ENCODE measurements at places on chromosomes 1 and 21.

- DNase-seq, result no peak
Observed at GRCh38 chr1:25083481-25084345, 148.6 kb downstream of the SYF2 start.

- no peak for DNase-seq
Observed at GRCh38 chr1:4700801-4701200, 46.4 kb downstream of the AJAP1 start.

- DNase-seq, result no peak
Observed at GRCh38 chr1:11429935-11430334, 49.0 kb upstream of the DISP3 start.

GRCh38 chr1:182682898-182683501 is 1.4 kb downstream of the RGS8 start:
- DNase-seq, result no peak

DNA sequence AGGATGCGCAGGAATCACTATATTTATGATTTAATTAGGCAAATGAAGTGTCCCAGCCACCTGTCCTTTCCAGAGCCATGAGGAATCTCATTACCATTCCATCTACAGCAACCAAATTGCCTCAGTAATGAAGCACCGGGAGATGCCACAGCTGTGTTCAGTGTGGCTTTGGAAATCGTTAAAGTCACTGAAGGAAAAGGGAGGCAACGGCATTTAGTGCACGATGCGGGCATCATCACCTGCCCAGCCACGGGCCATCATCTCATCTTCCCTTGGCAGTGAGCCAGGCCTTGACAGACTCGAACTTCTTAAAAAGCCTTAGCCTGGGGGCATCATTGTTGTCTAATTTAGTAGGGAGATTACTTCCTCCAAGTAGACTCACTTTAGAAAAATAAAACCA is 67.8 kb downstream of the CNIH3 start:
- DNase-seq, result no peak

GRCh38 chr1:170768929-170769328 is 105.0 kb downstream of the PRRX1 start:
- DNase-seq, result no peak

DNA sequence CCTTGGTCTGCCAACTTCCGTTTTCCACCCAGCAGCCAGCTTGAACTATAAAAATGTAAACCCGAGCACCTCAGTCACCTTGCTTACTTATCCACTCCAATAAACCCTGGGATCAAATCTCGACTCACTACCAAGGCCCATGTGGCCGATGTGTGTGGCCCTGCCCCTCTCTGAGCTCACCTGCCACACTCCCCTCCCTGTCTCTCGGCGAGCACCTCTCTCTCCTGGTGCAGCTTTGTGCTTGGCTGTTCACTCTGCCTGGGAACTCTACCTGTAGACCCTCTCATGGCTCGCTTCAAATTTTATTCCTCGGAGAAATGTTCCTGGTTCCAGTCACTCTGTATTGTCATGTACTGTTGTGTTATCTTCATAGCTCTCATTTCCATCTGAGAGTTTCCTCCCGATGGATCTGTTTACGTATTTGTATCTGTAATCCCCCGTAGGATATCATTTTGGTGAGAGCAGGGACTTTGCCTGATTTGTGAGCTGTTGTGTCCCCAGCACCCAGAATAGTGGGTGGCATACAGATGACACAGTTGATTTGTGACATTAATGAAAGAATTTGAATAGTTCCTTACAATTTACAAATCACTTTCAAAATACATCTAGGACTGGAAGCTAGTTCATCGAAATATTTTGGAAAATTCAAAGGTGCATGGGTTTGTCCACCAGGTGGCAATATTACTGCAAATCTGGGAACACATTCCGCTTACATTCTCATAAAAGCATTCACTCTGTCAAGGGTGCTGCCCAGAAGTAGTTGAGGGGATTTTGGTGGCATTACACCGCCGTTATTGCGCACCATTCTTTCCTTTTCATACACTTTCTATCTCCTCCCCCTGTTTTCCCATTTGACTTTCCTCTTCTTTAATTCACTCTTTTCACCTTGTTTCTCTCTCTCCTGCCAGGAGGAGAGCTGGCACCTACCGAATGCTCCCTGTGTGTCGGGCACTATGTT is 95.3 kb downstream of the ABCA4 start:
- DNase-seq, result no peak

GRCh38 chr1:27179379-27179778 is 24.5 kb upstream of the SLC9A1 start:
- no peak for DNase-seq

DNA sequence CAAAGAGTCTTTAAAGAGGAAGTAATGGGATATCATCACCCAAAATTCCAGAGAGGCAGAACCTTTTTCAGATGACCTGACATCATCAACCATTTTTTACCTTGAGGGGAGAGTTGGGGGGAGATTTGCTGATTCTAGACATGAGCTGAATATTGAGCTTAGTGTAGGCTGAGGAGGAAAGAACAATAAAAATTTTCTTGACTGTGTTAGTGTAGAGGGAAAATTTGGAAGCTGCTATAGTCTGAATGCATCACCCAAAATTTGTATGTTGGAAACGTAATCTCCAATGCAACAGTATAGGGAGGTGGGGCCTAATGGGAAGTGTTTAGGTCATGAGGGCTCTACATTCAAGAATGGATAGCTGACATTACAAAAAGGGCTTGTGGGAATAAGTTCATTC is 17.8 kb upstream of the CD84 start:
- DNase-seq, result no peak

GRCh38 chr1:94240822-94241221 is 3.4 kb upstream of the ARHGAP29 start:
- DNase-seq, result no peak

DNA sequence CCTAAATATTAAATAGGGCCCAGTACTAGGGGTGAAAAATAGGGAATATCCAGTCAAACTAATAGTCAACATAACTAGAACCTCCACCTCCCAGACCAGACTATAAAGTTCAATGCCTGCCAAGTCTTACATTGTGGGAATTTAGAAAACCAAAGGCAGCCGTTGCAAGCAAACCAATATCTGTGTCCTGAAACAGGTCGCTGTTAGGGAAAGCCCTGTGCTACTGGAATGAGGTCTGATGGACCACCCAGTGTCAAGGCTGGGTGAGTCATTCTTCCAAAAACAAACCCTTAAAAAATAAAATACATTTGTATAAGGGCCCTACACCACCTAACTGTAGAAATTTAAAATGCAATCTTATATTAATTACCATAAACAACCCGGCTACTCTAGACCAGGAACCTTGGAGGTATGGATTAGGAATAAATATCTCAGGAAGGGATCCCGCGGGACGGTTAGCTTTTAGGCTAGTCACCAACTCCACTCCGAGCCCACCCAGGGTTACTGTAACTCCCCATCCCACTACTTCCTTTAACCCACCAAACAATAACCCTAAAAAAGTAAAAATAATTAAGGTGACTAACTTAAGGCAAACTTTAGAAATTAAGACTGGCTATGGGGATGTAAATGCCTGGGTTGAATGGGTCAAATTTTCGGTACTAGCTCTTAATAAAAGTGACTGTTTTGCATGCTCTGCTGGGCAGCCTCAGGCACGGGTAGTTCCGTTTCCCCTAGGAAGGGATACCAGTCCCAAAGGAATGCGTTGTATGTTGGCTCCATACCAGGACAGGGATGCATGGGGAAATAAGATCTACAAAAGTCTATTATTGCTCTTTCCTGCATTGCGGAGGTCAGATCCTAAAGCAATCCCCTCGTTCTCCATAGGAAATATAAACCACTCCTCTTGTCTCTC is 65.4 kb upstream of the TLR5 start:
- no peak for DNase-seq

- no peak for DNase-seq
Observed at GRCh38 chr1:10623686-10624145, 149.0 kb downstream of the PEX14 start.

- no peak for DNase-seq
Observed at GRCh38 chr1:241253471-241253870, 103.5 kb downstream of the RGS7 start.

DNA sequence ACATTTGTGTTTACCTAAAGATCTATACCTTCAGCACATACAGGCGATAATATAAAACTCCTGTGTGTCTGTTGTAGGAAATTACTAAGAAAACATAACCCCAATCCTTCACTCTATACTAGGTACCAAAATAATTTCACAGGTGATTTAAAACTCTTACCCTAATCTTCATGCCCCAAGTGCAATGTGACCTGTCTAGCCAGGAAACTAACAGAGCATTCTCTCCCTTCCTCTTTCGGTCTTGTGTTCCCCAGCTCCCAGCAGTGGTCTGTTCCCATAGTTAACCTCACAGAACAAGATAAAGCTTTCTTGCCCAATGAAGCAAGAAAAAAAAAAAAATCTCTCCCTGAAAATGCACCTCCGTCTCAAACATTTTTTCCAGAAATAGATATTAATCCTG is 493.5 kb downstream of the DPYD start:
- DNase-seq, result no peak

GRCh38 chr1:21913258-21913657 is 23.9 kb downstream of the HSPG2 start:
- no peak for DNase-seq

DNA sequence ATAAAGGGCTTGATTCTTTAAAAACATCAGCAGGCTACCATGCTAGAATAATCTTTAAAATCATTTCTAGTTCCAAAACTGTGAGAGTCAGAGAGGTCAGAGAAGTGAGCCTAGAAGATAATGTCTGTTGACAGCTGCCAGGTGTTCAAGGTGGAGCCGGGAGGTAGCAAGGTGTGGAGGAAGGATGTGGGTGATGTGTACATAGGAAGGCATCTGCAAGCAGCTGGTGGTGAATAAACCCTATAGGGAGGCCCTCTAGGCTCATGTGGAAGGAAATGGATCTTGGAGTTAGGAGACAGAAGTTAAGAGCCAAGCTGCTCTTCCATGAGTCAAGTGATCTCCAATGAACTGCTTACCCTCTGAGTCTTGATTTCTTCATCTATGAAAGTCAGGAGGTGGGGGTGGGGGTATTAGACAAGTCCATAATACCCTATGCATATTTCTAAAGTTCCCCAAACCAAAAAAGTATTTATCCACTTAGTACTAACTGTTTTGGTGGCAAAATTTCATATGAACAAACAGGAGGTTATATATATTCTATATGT is 266.3 kb downstream of the RHOU start:
- no peak for DNase-seq

GRCh38 chr1:183404476-183404875 is 13.7 kb downstream of the NMNAT2 start:
- DNase-seq, result no peak

DNA sequence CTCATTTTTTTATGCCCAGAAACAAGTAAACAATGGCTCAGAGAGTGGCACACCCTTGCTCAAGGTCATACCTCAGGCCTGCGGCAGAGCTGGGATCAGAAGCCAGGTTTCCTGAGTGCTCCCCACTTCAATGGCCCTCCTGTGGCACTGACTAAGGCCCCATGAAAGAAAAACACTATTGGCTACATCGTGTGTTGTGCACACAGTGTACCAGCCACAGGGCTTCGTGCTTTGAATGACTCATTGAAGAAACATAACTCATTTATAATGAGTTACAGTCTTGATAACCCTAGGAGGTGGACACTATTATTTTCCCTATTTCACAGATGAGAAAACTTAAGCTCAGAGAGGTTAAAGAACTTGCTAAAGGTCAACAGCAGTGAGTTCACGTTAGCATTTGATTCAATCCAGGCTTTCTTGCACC is 91.2 kb downstream of the TRABD2B start:
- DNase-seq, result no peak

DNA sequence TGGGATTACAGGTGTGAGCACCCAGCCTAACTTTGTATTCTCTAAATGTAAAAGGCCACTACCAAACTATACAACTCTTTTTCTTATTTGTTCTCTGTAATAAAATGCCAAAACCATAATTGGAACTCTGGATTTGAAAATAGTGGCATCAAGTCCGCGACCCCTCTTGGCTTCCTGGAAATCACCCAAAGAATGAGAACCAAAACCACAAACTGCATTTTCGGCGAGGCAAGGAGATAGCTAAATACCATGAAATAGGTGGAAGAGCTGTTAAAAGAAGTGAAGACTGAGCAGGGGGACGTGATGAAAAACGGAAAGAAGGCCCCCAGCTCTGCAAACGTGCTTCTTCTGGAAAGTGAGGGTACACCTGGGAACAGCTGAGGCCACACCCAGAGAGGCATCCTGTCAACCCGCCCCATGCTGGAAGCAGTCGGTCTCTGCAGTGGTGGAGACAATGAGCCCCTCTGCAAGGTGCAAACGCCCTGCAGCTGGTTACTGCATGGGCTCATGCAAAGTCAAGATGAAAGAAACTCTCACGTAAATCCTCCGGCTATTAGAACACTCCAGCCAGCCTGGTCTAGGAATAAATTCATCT is 22.5 kb downstream of the VPS26C start:
- no peak for DNase-seq

- DNase-seq, result no peak
Observed at GRCh38 chr1:156412653-156413321, 43.8 kb downstream of the RHBG start.

DNA sequence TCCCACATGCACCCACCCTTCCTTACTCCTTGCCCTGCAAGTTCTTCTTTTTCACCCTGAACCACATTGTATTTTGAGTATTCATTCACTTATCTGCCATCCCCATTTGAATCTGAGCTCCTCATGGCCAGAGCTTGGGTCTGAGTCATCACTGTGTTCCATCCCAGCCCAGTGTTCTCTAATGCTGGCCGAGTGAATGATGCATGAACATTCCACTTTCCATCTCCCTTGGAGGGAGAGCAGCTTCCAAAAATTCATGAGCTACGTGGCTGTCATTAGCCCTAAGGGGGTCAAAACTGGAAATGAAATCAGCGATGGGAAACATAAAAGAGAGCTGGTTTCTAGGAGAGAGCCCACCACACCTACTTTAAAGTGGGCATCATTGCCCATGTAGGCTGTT is 187.0 kb upstream of the USP24 start:
- DNase-seq, result no peak

- DNase-seq, result no peak
Observed at GRCh38 chr1:32969566-32969965, 5.0 kb upstream of the RNF19B start.

- DNase-seq, result no peak
Observed at GRCh38 chr1:18953731-18954231, 2.7 kb downstream of the IFFO2 start.

- no peak for DNase-seq
Observed at GRCh38 chr1:150567717-150568593, 11.5 kb downstream of the MCL1 start.

- no peak for DNase-seq
Observed at GRCh38 chr1:94416901-94417727, 1.1 kb upstream of the ABCD3 start.

- no peak for DNase-seq
Observed at GRCh38 chr1:222777977-222778376, 36.9 kb upstream of the DISP1 start.

DNA sequence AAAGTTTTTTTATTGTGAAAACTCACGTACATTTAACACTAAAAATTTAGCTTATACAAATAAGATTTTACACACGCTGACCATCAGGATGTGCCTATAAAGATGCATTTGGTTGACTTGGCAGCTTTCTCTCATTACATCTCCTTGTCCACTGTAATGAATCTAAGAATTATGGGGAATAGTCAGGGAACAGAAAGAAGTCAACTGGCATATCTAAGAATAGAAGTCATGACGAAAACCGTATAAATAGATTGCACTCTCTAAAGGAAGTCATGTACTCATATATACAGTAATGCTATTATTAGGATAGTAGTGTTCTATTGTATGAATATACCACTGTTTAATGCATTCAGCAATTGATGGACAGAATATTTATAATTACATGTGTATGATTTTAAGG is 575.8 kb upstream of the B3GALT2 start:
- no peak for DNase-seq

Measured in cortex of kidney (tissue), 1 donor.